ENCODE measurements at places on chromosomes 7 and 10.
A peak's percentile ranks its signal among the peaks of the same experiment; 100 is the strongest.

GRCh38 chr7:37068038-37068437 is 343.7 kb upstream of the AOAH start:
- DNase-seq, result no peak

DNA sequence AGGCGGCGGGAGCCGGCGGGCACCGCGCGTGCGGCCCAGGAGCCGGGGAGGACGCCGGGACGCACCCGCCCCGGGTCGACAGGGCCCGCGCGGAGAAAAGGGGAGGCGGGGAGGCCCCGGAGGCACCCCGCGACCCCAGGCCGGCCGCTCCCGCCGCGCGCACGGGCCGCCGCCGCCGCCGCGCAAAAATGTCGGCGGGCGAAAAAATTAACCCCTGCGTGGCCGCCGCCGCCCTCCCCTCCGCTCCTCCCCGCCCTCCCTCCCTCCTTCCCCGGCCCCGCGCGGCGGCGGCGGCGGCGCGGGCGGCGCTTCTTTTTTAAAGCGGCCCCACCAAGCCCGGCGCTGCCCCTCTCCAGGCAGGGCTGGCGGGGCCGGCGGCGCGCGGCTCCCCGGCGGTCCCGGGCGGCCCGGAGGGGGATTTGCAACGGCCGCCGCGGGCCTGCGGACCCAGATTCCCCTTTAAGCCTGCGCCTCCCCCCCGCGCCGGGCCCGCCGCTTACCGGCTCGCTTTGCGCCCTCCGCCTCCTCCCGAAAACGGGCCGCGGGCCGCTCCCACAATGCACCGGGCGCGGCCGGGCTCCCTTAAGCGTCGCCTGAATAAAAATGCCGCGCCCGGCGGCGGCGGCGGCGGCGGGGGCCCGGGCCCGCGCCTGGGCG is 465 bp downstream of the SEPHS1 start:
- DNase-seq, result peak; percentile 83

DNA sequence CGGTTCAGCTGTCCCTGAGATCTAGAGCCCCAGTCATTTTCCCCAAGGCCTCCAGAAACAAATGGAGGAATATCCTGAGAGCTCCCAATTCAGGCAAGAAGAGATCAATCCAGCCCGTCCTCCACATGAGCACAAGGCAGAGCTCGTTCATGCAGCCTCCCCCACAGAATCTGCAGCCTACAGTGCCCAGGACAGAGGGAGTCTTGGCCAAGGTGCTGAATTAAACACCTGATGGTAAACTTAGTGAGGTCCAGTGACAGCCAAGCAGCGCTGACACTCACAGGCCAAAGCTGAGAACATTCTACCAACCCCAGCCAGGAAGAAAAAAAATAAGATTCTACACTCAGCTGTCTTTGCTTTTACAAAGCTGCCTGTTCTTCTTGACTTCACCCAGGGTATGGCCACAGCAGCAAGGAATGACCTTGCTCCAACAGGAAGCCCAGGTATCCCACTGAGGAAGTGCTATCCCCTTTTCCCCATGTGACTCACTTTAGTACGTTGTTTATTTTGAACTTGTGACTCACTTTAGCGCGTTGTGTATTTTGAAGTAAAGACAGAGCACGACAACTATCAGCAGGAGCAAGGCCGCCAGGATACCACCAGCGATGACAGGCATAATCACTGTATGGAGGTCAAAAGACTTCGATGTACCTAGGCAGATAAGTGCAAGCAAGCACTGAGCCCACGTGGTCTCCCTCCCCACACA is 4.4 kb upstream of the CUZD1 start:
- DNase-seq, result peak; percentile 56

GRCh38 chr10:131678171-131678570 is 222.6 kb upstream of the PPP2R2D start:
- DNase-seq, result no peak

DNA sequence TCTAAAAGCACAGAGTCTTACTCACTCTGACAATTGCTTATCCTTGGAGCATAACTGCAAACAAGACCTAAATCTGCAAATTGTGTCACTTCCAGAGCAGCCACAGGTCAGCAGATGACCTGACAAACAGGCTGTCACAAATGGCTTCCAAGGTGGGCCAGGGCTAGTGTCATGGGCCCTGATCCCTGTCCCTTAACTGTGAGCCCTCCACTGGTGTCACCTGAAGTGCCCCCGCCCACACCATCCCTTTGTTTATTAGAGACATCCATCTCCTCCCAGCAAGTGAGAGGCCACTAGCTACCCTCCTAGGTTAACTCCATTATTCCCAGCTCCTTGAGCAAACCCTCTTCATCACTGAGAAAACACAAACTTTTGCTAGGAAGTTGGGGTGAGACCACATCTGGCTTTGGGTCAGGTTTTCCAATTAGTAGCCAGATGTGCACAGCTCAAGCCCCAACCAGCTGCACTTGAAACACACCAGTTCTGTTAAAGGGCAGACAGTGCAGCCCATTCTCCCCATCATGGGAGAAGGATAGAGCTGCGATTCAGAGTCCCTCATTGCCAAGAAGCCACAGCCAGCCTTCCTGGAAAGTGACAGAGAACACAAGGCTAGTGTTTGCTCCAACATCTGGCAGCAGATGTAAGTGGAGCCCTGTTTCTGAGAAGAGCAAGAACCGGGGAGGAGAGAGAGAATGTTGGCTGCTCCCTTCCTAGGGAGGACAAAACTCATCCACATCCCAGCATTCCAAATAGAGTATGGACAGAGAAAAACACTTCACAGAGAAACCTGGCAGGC is 75.7 kb upstream of the NANOS1 start:
- peak; percentile 9 for DNase-seq

GRCh38 chr10:93392121-93392520 is 90.0 kb downstream of the MYOF start:
- no peak for DNase-seq

DNA sequence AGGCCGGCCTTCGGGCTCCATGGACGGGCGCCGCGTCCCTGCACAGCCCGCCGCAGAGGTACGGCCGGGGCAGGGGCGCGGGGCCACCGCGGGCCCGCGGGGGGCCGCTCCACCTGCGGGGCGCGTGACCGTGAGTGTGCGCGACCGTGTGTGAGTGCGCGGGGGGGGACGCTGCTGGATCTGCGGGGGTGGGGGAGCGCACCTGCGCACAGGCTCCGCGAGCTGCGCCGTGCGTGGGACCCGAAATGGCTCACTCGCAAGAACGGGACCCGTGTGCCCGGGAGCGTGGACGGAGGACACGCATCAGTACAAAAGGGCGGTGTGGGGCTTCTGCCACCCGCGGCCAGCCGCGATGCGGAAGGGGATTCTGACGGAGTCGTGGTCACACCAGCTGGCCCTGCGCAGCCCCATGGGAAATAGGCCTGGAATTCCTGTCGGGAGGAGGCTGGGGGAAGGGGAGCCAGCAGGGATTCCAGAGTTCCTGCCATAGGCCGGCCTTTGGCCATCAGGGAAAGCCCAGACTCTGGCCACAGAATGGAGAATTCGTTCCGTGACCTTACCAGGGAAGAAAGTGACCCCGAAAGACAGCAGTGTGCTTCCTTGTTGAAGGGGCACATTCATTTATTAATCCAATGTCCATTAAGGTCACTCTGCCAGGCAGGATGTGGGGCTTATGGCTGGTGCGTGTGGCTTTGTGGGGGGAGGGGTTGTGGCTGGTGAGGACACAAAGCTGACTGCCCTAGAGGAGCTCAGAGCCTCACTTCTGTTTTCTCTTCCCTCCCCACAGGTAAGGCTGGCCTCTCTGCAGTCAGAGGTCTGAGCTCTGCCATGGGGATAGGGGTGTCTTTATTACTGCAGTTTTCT is 494 bp downstream of the REPIN1 start:
- peak; percentile 89 for DNase-seq

GRCh38 chr7:50664937-50665336 is 99.7 kb upstream of the DDC start:
- no peak for DNase-seq

DNA sequence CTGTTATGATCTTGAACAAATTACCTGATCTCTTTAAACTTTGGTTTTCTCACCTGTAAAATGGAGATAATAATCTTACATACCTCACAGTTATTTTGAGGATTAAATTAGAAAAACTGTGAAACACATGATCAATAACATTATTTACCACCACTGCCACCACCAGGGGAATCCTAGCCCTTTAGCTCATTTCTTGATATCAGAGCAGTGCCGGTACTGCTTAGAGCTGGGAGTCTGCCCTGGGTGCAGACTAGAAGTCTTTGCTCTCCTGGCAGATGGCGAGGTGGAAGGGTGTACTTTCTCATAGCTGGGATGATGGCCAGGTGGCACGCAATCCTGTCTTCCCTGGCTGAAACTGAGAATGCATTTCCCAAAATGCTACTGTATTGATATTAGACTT is 12.7 kb upstream of the EFCAB10 start:
- no peak for DNase-seq

DNA sequence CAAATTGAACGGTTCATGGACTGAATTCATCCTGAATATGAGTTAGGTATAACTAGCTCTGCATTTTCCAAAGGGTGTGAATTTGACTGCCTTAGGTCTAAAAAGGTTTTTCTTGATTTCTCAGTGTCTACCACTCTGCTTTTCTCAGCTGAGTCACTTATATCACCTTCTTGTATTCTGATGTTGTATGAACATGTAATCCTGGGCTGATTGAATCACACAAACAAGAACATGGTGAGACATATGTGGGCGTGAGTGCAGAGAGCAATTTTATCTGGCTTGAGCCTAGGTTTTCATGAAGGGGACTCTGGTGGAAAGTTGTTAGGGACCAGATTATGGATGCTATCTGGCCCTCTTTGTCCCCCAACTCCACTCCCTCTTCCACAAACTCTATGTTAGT is 239.8 kb downstream of the SUGCT start:
- DNase-seq, result no peak

- no peak for DNase-seq
These were observed 1114.7 kb downstream of the REEP3 start for GRCh38 chr10:64635906-64636305.

GRCh38 chr7:42688056-42688371 is 223.9 kb downstream of the C7orf25 start:
- no peak for DNase-seq

DNA sequence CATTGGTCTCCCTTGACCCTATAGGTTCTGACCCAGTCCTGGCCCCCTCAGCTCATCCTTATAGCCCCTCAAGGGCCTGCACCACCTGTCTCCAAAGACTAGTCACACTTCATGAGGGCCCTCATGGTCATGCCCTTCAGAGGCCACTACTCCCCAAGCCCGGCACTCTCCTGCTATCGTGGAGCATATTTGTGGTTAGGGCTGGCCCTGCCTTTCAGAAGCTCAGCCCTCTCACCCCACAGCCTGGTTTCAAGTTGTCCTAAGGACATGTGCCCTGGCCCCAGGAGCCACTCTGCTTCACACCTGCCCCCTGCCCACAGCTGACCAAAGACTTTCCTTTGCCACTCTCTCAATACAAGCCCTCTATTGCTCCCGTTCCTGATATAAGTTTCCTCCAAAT is 60.3 kb upstream of the LBX1 start:
- DNase-seq, result no peak

DNA sequence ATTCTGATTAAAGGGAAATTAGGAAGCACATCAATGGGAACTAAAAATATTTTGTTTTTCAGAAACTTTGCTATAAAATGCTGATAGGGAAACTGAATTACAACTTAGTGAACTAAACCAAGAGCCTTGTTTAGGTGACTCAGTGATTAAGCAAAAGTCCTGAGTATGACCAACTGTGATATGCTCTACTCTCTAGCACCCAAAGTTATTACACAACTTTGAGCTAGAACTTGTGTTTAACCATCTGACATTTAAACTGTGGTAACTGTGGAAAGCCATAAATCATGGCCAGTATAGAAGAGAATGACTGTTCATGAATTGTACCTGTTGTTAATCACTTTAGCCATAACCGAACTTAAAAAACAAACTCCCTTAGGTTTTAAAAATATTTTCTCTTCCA is 127.4 kb downstream of the ZNF365 start:
- DNase-seq, result peak; percentile 28

GRCh38 chr10:130301021-130301892 is 165.1 kb downstream of the GLRX3 start:
- DNase-seq, result peak; percentile 69

GRCh38 chr10:43749940-43750552 is 101.4 kb upstream of the ZNF32 start:
- DNase-seq, result no peak

- no peak for DNase-seq
These were observed 5.6 kb downstream of the HTRA1 start for GRCh38 chr10:122466951-122467381.

DNA sequence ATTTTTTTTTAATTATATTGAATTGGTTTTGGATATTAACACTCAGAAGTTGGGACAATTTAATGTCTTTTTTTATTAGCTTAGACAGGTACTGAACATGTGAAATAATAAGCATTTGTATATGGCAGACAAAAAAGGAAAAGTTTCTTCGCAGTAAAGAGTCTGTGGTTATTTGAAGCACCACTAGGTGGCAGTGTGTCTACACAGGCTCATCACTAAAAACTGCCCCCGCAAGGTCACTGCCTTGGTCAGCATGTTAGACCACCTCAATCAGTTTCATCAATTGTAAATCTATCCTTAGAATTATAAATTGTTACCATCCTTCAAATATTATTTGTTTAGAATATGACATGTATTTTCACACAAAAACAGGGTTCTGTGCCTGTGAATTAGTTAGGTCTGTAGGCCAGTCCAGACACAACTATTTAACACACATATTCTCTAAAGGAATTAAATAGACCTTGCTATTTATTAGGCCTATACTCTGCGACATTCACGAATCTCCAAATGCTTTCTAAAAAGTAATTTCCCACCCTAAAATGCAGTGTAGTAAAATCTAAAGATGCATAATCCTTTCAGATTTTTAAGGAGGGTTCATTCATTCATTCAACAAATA is 17.0 kb downstream of the PNLIPRP3 start:
- DNase-seq, result peak; percentile 39

- DNase-seq, result no peak
These were observed 48.8 kb downstream of the PLPP4 start for GRCh38 chr10:120505866-120506265.

- DNase-seq, result peak; percentile 42
These were observed 66.0 kb downstream of the UBE2H start for GRCh38 chr7:129886818-129887186.

GRCh38 chr7:36286226-36286625 is 103.4 kb upstream of the ANLN start:
- DNase-seq, result no peak

- no peak for DNase-seq
These were observed 23.1 kb upstream of the ZMIZ1 start for GRCh38 chr10:79045566-79046175.

GRCh38 chr7:130021105-130021834 is 29.9 kb downstream of the ZC3HC1 start:
- no peak for DNase-seq

GRCh38 chr7:15686295-15686956 is at the start of gene MEOX2:
Gene MEOX2 (minus strand): TSS chr7:15686683. CDS start chr7:15686402, 281 bp downstream.
- DNase-seq, result peak; percentile 24

DNA sequence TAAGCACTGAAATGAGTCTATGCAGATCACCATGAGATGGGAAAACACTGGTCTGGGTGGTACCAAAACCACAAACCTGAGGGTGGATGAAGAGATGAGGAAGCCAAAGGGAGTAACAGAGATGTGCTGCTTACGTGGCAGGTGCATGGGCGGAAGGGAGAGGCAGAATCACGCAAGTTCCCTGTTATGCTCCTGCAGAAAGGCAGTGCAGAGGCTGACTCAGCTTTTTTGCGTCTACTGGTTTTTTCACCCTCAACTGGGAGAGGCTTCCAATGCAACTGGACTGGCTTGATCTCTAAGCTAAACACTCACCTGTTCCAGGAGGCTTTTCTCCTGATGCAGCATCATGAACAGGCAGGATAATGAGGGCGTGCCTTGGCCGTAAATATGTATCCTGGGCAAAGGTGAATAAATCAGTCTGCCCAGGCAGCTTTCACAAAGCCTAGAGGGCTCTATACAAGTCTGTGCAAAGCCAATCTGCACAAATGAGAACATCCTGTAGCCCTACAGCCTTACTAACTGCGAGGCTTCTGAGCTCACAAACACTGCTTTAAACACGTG is 95.4 kb upstream of the AFAP1L2 start:
- no peak for DNase-seq

- no peak for DNase-seq
These were observed 70.4 kb upstream of the RET start for GRCh38 chr10:43006490-43006889.

All from kidney tubule cell (primary cell).